Stimulated activated CD4-positive, alpha-beta T cell treated with anti-CD3 and anti-CD28 coated beads, Interleukin-2, amount 100 ng/mL, for 4 hours (primary cell): ENCODE measurements at places on chromosomes 4 and X.

DNA sequence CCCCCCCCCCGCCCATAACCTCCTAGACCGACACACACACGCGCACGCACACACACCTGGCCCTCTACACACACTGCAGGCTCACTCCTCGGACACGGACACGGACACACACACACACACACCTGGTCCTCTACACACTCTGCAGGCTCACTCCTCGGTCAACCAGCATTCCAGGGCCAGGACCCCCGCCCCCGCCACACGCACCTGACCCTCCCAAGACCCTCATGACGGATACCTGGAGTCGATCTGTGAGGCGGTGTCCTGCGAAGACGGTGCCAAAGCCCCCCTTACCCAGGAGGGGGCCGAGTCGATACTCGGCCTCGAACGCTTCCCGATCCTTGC, 552 bp downstream of the PIM2 start:
- DNase-seq, result no peak

DNA sequence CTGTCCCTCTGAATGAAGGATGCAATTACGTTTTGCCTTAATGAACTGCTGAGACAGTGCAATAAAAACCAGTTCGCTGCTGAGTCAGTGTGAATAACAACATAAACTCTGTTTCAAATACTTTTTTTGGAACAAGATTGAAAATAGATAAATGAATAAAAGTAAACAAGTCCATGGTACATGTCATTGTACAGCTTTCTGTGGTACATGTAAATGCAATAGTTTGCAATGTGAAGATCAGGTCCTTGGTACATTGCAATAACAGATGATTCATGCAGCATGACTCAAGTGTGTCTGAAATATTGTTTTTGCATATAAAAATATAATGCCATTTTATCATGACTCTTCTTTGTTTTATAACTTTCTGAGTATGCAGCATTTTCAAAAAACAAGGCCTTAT, 193.4 kb upstream of the PACRGL start:
- no peak for DNase-seq

DNA sequence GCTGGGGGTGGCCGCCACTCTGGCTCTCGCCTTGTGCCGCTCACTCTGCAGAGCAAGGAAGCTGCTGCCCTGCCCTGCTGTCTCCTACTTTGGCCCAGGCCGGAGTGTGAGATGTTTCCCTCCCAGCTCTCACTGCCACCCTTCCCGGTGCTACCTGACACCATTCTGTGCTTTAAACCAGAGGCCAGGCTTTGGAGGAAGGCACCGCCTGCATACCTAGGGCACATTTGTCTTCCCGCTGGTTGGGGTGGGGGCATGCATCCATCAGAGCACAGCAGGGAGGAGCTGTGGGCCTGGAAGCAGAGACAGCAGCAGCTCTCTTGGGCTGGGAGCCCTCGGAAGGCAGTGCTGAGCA, 96.9 kb upstream of the PSAPL1 start:
- DNase-seq, result no peak

GRCh38 chr4:12852338-12853307, 631.5 kb downstream of the RAB28 start:
- no peak for DNase-seq

- DNase-seq, result no peak
These were observed 276.0 kb upstream of the TET2 start for GRCh38 chr4:104870495-104871233.

DNA sequence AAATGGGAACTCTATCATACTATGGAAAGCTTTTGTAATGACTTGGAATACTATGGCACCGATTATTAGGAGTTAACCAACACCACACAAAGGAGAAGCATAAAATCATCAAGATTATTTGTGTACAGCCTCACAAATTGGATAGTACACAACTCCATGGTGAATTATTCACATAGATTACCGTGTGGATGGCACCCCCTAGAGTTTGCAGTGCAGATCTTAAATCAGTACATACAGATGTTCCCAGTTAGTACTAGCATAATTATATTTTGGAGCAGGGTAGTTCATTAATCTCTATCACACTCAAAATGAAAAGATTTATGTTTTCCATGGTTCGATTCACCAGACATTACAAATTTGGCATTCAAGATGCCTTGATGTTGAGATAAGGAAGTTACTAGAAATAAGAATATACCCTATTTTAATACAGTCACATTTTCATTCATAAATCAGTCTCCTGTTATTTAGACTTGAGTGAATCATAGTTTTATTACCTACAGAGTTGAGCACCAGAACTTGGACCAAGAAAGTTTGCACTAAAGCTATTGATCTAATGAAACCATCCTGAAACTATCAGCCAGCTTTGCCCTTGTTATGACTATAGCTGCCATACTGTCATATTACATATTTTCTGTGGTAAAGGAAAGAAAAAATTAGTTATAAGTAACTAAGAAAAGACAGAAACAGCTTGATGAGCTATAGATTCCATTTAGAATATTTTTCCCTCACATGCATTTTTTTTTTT, 531.8 kb downstream of the GLUD2 start:
- no peak for DNase-seq
